ENCODE measurements at places on chromosomes 5 and 9.

GRCh38 chr5:129902816-129903215 lies 1.4 kb upstream of the CHSY3 start:
- DNase-seq = no peak

GRCh38 chr5:58360794-58361193 lies 99.1 kb downstream of the PLK2 start:
- DNase-seq = no peak

DNA sequence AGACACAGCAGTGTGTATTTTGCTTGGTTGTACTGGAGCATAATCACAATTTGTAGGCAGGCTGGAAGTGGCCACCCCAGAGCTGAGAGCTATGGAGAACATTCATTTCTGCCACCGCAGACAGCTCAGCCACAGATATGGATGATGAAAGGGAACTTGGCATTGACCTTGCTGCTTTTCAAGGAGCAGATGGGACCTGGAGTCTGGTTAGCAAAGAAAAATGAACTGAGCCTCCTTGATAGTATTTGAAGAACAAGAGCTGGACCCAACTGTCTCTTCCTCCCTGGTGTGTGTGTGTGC lies 395.2 kb upstream of the ZNF462 start:
- DNase-seq = no peak

- no peak for DNase-seq
Measured at GRCh38 chr9:119709431-119709830, 340.2 kb upstream of the BRINP1 start.

All from glutamatergic neuron (in vitro differentiated cells).